Left lobe of liver (tissue), 2 donors: ENCODE measurements at places on chromosomes 5 and 9. TPM values are rescaled to one million over a fixed set of nuclear protein-coding genes. Genes with fewer than 3 reads are reported as not detected.

GRCh38 chr5:73273379-73274050, 100.5 kb downstream of the TMEM174 start:
- DNase-seq, result no peak

DNA sequence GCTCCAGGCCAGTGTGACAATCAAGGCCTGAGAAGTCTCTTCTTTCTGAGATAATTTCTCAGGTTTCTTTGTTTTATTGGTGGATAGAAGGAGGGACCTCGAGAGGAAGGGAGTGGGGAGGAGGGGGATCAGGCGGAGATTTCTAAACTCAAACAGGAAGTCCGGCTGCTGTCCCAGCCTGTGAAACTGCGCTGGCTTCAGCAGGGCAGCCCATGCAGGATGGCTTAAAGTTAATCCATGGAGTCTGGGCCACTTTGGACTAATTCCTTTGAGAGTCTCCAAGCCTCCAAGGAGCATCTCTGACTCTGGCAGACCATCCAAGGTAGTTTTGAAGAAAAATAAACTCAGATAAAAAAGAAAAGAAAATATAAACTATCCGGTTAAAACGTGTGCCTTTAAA, 378.5 kb downstream of the MLLT3 start:
- no peak for DNase-seq

The PCDHGA12 gene
- 1.0 TPM for total RNA-seq

GRCh38 chr5:120919017-120919416, 454.9 kb downstream of the PRR16 start:
- DNase-seq, result no peak

DNA sequence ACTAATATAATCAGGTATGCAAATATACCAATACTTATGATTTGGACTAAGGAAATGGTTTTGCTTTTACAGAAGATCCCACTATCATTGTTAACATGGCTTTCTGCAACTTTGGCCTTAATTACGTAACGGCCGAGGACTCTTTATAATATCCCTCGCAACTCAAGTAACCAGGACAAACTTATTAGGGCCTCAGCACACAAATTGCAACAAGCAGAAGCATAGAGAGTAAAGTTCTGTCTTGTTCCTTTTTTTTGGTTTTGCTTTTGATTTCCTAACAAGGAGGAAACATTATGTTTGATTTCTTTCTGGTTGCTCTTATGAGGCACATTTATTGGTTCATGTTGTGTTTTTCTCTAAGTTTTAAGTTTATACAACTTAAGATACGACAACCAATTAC, 60.4 kb downstream of the RORB start:
- no peak for DNase-seq

DNA sequence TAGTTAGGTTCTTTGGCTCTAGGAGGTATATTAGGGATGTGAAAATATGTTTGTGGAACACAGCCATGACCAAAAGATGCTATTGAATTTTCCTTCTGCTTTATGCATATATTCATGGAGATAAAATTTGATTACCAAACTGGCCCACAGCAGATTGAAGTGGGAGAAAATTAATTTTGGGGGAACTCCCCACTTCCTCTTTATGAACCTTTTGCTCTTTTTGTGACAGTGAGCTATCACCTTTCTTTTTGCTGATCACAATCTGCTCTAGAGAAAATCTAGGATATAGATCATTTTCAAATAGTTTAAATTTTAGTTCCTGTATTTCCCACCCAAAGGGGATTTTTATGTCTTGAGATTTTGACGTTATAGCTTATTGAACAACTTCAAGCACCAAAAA, 313.0 kb downstream of the GABRB2 start:
- no peak for DNase-seq

DNA sequence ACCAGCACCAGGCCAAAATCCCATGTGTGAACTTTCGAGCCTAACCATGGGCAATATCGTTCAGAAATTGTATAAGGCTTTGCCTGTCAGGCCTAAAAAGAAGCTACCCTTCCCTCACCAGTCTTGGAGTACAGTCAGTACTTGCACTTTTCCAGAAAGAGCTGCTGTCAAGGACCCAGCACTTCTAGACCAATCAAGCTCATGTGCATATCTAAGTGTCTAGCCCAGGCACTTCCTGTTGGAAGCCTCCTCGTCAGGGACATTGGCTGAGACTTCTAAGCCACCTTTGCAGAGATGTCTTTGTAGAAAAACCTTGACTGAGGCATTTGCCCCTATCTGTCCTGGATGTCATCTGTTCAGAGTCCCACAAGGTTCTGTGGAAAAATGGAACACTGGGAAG, 1930.5 kb downstream of the EFNA5 start:
- DNase-seq, result no peak

DNA sequence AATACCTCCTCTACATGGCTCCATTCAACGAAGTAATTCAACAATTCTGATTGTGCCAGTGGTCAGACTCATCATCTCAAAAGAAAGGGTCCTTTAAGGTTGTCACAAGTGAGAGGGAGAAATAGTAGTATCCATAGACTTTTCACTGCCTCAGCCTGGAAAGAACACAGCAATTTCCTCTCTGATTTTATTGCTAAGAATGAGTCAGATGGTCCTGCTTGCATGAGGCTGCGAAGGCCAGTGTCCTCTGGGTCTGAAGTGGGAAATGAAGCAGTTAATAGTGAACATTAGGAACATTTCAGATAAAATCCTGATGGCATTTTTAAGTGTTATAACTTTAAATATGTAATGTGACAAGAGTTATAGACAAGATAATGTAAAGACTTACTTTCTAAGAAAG, 979.0 kb downstream of the EFNA5 start:
- DNase-seq, result no peak

- DNase-seq, result no peak
Observed at GRCh38 chr5:61866930-61867329, 439.1 kb upstream of the KIF2A start.

DNA sequence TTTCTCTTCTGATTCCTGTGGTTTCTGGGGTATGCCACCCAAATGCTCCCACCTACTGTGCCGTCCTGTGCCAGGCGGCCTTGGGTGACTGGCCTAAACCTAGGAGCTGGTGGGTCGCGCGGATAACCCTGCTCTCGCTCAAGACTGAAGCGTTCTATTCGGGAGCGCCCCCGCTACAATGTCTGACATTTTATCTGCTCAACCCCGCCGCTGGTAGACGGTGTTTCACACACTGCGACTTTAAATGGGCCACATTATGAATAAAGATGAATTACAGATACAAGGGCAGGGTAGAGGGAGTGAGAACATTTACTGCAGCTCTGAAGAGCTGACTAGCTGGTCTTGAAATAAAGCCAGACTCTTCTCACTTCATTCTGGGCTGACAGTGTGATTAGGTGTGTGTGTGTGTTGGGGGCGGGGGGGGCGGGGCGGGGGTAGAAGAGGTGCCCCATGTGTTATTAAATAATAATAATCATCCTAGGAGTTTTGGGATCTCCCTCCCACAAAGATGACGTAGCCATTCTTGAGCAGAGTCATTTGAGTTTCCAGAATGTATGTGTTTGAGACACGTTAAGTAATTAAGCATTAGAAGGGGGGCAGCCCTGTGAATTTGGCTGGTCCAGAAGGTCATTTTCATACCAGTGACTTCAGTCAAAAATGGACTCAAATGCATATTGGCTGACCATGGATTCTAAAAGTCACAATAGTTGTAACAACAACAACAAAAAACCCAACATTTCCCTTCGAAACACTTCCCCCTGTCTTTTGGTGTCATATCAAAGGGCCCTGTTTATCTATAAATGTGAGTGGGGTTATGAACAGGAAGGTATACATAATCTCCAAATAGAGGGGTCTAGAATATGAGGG, 1.0 kb upstream of the PTCH1 start:
- no peak for DNase-seq

- DNase-seq, result no peak
Observed at GRCh38 chr5:138033386-138033808, 518 bp upstream of the FAM13B start.

The IQGAP2 gene
- total RNA-seq, result 110 TPM

The IFNK gene
- not detected for total RNA-seq

- no peak for DNase-seq
Observed at GRCh38 chr9:133963166-133963565, 29.0 kb downstream of the VAV2 start.

The TMEM174 gene
- total RNA-seq, result not detected

GRCh38 chr9:85200726-85201404, 531.3 kb downstream of the NTRK2 start:
- DNase-seq, result peak; percentile 48

GRCh38 chr5:40603378-40603777, 76.3 kb upstream of the PTGER4 start:
- no peak for DNase-seq

- no peak for DNase-seq
Observed at GRCh38 chr5:14341571-14342230, 198.6 kb downstream of the TRIO start.

The HMCN2 gene
- total RNA-seq, result 3.0 TPM

- no peak for DNase-seq
Observed at GRCh38 chr9:135410421-135410820, 69.2 kb upstream of the PPP1R26 start.

- no peak for DNase-seq
Observed at GRCh38 chr5:102901424-102902134, 146.5 kb downstream of the PAM start.

GRCh38 chr5:51027271-51027670, 356.0 kb upstream of the ISL1 start:
- no peak for DNase-seq

The PCDHGA10 gene
- total RNA-seq, result 2.2 TPM

- no peak for DNase-seq
Observed at GRCh38 chr9:137820161-137820855, 57.3 kb upstream of the CACNA1B start.

DNA sequence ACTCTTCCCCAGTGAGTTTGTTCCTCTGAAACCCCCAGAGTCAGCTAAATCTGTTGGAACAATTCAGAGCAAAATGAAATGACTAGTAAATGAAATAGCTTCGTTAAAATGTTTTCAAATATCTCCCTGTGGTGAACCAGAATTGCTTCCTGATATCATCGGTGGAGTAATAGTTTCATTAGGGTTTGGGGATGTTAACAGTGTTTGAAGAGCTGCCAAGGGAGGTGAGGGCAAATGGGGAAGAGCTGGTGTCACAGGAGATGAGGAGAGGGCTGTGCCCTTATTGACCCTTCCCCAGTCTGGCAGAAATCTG, 4.3 kb upstream of the C7 start:
- DNase-seq, result no peak

DNA sequence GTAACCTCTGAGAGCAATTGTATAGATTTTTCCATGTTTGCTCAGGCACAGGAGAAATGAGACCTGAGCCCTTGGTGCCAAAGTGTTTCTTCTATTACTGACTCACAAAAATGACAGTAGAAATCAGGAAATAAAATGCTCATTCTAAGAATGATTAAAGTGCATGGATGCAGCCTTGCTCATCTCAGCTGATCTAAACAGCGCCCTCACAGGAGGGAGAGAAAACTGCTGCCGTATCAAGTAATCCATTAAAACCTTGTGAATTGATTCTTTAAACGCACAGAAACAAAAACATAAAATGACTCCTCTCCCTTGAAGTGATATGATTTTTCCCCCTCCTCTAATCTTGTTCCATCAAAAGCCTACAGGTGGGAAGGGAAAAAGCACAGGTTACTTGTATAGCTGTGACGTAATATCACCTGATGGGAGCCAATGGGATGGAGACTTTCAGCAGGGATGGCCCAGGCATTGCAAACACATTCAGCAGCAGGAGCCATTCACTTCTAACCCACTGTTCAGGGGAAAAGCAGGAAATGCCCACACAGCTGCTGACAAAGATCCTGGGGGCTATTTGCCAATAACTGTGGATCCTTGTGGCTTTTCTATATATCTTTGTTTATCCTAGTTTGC, 76.7 kb downstream of the PLCXD3 start:
- DNase-seq, result no peak

GRCh38 chr5:120535900-120536299, 71.8 kb downstream of the PRR16 start:
- DNase-seq, result no peak

GRCh38 chr5:125452991-125453390, 706.6 kb upstream of the ZNF608 start:
- no peak for DNase-seq

DNA sequence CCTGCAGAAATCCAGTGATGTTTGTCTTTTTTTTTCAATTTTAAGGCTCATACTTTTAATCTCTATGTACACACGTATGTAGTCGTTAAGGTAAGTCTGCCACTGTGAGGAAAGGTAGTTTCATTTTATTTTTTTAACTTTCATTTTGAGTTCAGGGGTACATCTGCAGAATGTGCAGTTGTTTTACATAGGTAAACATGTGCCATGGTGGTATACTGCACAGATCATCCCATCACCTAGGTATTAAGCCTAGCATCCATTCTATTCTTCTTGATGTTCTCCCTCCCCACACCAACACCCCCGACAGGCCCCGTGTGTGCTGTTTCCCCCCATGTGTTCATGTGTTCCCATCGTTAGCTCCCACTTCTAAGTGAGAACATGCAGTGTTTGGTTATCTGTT, 19.7 kb downstream of the MUSK start:
- no peak for DNase-seq

GRCh38 chr5:18740301-18740700, 1106.0 kb downstream of the TAF11L14 start:
- DNase-seq, result no peak

The HACD4 gene
- 0.13 TPM for total RNA-seq

The TNFAIP8 gene
- 2.4 TPM for total RNA-seq

DNA sequence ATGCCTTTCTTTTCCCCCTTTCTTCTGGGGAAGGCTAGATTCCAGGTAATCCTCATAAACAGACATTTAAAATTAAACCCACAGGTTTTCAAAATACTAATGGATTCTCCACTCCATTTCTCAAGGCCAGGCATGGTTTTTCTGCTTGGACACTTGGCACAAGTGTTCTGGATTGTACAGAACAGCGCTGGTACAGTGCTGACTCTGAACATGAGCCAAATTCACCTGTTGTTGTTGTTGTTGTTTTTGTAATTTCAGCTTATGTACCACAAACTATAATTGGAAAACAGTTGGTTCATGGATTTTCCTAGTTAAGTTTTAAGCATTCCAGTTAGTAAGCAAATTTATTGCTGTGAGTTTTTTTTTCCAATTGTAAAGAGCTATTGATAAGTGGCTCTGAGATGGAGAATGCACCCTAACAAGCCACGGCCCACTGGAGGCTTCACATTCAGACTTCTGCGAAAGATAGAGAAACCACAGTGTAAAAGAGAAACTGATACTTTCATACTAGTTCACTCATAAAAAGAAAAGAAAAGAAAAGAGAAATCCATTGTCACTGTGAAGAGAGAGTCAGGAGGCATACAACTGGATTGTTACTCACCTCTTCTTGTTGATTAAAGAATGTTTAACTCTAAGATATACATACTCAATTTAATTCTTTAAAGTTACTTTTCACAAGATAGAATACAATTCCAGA, 16.2 kb upstream of the ITGA1 start:
- DNase-seq, result no peak

DNA sequence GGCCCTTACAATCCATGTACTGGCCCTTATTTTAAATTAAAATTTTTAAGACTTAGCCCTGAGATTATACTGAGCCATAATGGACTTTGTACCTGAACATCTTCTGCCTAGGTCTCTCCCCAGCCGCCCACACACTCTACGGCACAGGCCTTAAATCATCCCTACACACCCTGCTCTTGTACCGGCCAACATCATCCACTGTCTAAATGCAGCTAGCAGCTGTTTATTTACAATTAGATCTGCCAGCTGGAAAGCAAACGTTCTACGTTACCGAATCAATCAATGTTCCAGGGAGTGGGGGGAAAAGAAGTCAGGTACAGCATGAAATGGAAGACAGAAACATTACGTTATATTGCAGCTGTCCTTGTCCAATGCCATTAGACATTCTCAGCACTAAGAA, 88.4 kb upstream of the GRAMD2B start:
- peak; percentile 59 for DNase-seq

GRCh38 chr5:155154973-155155372, 141.4 kb downstream of the KIF4B start:
- no peak for DNase-seq

The MYMK gene
- total RNA-seq, result not detected

The CTSL gene
- total RNA-seq, result 152 TPM
